ENCODE measurements at places on chromosomes 7 and 10. TPM values are rescaled to one million over a fixed set of nuclear protein-coding genes. Genes with fewer than 3 reads are reported as not detected.

GRCh38 chr10:123584419-123584775, 81.8 kb upstream of the GPR26 start:
- no peak for DNase-seq

- DNase-seq, result no peak
These were observed 176.2 kb downstream of the MGMT start for GRCh38 chr10:129643266-129643665.

GRCh38 chr10:27448921-27449320, 55.2 kb upstream of the RAB18 start:
- no peak for DNase-seq

TMEM270 gene
- 0.21 TPM for polyA plus RNA-seq

- DNase-seq, result no peak
These were observed 136.0 kb downstream of the MGMT start for GRCh38 chr10:129602938-129603535.

GRCh38 chr7:28137463-28137862, 43.1 kb downstream of the JAZF1 start:
- no peak for DNase-seq

DNA sequence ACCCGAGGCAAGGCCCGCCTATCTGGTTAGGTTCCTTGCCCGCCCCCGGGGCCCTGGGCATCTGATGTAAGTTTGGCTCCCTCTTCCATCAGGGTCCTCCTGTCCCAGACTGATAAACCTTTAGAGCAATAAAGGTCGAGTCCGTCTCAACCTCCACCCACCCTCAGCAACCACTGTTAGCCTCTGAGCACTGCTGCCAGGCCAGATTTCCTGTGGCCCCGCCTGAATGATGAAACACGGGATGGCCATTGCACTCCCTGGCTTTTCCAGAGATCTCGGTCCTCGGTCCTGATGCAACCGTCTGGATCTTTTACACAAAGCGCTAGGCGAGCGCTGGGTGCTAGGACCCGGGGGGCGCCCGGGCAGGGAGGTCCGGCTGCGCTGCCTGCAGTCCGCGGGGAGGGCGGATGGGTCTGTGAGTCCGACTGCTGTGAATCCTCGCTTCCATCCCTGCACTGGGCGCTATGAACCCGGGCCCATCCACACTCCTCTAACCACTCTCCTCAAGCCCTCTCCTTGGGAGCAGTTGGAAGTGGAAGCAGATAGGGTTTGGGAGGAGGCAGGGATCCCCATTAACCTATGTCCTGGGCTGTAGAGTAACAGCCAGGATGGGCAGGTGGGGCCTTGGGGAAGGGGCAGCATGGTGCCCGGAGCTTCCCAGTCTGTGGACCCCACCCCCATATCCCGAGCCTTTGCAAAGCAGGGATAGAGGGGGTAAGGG, 875 bp upstream of the DDIT4 start:
- DNase-seq, result no peak

GRCh38 chr10:118027397-118027796, 19.3 kb downstream of the RAB11FIP2 start:
- DNase-seq, result no peak

DNA sequence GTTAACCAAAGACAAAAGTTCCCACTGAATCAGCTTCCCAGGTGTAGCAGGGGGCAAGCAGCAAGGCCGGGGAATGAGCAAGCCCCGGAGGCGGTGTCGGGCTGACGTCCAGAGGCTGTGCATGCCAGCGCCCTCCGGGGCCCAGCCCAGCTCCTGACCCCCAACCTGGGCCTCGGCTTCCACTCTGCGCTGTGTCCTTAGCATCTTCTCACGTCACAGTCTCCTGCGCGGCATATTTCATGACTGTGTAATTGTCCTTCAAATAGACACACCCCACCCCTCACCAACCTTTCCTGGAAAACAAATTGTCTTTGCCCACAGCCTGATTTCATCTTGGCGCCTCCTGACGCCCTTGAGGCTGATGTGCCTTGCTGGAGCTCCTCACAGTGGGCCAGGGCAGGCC, 133.5 kb downstream of the RGS10 start:
- no peak for DNase-seq

- DNase-seq, result no peak
These were observed 11.9 kb upstream of the HABP2 start for GRCh38 chr10:113540845-113541548.

GRCh38 chr10:22218448-22218847, 633 bp upstream of the EBLN1 start:
- no peak for DNase-seq

CALN1 gene
- 1.00 TPM for polyA plus RNA-seq

- DNase-seq, result no peak
These were observed 62.0 kb downstream of the CFAP46 start for GRCh38 chr10:132880128-132880981.

GRCh38 chr10:33950206-33950605, 615.7 kb upstream of the NRP1 start:
- no peak for DNase-seq

PILRA gene
- 4.7 TPM for polyA plus RNA-seq

DNA sequence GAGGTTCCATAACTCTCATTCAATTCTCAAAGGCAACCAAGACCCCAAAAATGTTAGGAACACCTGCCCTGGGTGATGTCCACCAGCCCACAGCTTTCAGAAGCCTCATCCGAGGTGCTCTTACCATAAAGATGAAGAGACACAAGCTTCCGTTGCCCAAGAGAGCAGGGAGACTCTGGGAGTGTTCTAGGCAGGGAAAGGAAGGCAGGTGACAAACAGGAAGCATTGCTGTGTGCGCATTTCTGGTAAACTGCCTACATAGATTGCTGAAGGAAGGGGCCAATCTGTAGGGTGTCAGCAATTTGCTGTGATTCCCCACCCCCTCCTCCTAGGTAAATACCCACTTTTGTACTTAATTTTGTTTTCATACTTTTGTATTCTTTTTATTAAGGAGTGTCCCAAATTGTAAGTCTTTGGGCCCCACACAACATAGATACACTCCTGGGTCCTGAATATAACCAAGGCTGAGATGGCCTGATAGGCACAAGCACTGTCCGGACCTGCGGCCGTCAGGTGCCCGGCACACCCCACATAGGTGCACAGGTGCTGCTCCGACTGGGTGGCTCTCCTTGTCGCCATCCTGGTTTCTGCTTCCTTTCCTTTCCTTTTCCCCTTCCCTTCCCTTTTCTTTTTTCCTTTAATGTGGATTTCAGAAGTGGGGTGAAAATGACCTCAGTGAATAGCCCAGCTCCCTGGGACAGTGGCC, 51.4 kb upstream of the SMNDC1 start:
- no peak for DNase-seq

DNA sequence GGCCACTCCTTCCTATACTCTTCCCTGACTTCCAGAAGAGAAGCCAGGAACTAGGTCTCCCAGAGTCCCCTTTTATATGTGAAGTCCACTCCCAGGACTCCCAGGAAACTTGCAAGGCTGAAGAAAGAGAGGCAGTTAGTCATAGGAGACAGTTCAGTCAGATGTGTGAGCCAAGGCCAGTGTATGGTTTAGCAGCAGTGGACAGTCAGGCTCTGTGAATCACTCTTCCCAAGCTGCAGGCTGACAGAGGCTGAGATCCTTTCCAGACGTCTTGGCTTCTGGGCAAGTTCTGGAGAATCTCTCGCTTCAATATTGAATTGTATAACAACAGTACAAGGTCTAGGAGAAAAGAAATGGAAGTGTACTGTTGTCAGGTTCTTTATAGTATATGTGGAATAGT, 26.9 kb downstream of the BLVRA start:
- no peak for DNase-seq

DNA sequence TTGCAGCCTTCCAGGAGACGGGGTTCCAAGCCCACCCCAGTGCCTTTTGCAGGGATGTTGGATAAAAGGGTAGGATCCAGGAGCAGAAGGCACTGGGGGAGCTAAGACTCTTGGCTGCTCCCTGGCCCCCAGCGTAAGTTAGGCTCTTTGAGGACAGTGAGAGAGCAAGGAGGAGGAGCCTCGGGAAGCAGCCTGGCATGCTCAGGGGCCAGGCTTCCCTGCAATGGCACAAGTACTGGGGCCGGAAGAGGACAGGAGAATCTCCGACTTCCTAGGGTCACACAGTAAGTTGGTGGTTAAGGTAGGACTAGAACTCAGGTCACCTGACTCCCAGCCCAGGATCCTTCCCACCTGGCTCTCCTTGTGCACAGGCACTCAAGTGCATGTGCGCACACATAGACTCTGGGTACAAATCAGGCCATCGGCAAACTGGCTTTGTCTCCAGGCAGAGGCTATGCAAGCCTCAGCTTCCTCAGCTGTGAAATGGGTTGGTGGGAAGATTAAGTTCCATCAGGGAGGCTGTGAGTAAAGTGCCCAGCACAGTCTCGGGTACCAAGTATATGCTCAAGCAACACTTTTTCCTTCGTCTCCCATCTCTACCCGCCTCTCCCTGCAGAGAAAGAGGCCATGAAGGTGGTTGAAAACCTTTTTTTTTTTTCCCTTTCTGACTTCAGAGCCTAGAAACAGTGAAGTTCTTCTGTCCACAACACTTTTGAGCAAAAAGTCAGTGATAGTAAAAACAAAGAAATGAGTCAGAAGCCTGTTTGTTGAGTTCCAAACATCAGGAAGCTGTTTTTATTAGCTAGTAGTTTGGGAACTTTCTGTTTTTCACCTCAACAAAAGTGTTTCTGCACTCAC, 79.1 kb downstream of the NEURL1 start:
- no peak for DNase-seq

Data from renal cortex interstitium (tissue), 15 donors.